ENCODE measurements at places on chromosomes 6 and 20.

DNA sequence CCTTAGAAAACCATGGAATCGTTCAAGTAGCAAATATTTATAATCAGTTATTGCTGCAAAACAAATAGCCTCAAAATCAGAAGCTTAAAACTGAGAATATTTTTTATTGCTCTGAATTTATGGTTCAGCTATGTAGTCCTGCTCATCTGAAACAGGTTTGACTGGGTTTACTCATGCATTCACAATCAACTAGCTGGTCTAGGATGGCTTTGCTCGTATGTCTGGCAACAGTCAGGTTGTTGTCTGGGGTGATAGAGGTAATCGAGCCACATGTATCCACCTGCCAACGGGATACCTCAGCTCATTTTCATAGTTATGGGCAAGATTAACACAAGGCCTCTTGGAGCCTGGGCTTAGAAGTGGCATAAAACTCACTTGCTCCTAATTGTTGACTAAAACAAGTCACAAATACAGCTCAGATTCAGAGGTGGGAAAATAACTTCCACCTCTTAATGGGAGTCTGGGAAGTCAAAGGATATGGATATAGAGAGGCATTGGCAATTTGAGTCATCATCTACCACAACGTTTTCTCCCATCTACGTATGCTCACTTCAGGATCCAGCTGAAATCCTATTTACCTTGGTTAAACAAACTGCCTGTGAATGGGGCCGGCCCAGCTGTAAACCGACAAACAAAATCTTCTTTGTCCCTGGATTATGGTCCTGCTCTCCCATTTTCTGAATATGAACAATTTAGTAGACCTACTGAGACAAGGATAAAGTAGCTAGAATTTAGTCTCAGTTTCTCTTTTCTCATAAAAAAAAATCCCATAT is 54.5 kb upstream of the TENT5A start:
- no peak for DNase-seq

DNA sequence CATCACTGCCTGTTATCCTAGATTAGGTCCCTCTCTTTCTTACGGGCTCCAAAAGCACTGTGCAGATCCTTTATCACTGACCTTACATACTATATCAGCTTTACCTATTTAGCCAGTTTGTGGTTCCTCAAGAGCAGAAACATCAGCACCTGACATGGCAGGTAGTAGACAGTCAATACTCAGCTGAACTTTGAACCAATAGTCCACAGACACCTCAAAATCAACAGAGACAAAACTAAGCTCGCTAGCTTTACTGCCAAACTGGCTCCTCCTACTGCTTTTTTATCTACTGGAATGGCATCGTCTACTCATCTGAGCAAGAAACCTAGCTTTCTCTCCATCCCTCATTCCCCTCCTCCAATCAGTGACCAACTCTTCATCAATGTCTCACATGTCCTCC is 5.6 kb downstream of the IL17A start:
- DNase-seq, result no peak

DNA sequence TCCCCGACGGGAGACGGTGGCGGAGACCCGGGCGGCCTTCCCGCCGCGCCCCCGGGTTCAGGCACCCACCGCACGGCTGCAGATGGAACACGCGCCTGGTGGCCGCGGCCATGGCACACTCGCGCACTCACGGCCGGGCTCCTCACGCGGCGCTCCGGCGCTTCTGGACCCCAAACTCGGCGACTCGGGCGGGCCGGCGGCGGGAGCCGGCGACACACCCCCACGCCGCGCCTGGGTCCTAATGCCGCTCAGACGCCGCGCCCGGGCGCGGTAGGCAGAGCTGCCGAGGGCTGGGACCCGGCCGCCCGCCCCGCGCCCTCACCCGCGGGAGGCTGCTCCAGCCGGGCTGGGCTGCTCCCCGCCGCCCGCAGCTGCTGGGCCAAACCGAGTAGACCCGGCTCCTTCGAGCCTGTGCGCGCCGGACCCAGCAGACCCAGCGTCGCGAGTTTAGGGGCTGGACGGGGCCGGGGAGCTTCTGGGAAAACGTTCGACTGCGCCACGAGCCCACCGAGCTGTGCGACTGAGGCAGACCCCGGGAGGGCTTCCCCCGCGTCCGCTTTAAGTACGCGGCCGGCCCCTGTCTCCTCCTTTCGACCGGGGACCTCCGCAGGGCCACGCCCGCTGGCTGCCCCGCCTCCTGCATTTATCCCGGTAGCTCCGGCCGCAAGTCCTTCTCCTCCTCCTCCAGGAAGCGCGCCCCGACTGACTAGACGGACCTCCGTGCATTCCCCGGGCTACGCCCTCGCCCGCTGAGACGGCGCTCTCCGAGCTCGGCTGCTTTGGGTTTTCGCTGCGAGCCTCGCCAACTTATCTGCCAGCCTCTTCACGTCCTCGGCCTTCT is at the start of gene SLC4A11:
SLC4A11 (minus strand) TSS at position 165 of the 841 bp plus-strand sequence; CDS start at position 112, 53 bp downstream.
- peak; percentile 46 for DNase-seq

DNA sequence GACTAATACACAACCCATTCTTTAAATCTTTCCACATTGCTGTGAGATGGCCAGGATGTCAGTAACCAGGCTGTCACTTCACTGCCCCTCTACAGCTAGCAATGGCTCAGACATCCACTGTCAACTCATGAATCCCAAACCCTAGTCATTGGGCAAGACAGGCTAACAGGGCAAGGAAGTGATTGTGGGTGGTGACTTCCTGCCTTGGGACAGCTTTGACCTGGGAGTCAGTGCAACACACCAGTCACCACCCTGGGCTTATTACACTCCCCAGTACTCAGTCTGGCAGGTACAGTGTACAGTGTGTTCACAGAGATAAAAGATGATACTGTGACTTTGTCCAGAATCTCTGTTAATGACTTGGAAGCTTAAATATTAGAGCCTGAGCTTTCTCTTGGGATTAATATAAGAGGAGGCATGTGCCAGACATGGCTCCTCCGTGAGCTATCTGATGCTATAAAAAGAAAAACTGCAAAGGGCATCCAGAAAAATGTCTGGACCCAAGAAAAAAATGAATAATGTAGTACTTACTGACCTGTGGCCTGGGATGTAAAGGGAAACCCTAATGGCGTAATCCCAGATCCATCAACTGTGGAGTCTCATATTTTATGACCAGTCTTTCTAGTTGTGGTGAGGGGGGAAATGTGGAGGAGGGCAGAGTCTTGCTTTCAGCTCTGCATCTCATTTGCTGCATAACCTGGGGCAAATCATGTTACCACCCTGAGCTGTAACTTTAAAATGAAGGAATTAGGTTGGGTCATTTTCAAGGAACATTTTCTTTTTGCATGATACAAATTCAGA is 244.4 kb downstream of the SLC24A3 start:
- no peak for DNase-seq

DNA sequence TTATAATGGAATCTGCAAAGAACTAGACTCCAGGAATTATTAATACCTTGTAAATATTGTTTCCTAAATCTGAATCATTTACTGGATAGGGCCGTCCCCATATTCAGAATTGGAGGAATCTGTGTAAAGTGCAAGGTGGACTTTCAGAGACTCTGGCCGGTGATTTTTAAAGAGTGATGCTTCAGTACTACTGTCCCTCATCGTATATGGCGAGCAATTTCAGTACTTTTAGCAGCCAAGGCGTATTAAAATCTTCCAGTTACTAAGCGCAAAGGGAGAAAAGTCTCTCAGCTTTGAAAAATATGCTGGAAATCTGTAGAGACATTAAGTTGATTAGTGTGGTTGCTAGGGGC is 483 bp downstream of the SMIM26 start:
- DNase-seq, result no peak
